ENCODE measurements at places on chromosomes 2 and 18.

DNA sequence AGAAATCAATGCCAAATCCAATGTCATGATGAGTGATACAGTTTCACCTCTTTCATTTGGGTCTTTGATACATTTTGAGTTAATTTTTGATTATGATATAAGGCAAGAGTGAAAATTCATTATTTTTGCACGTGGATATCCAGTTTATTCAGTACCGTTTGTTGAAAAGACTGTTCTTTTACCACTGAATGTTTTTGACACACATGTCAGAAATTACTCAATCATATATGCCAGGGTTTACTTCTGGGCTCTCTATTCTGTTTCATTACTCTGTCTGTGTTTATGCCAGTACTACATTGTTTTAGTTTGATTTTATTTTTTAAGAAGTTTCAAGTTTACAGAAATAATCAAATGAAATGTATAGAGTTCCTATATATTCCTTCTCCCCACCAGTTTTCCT lies 154.4 kb downstream of the PTPRM start:
- DNase-seq: no peak

GRCh38 chr2:96167407-96168013 lies 22.3 kb upstream of the DUSP2 start:
- DNase-seq: no peak

DNA sequence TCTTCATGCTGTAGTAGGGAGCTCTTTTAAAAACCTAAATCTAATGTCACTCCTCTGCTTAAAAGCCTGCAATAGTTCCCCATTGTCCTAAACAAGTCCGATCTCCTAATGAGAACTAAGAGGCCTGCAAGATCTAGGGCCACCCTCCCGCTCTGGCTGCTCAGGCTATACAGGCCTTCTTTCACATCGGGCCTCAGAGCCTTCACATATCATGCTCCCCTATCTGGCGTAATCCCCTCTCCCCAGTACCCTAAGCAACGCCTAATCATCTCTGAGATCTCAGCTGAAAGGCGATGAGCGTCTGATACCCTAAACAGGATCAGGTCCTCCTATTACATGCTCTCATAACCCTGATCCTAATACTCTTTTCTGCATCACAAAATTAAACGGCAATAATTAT lies 1.9 kb downstream of the MAP4K3 start:
- DNase-seq: no peak

GRCh38 chr2:238098901-238099713 lies 1.0 kb upstream of the ESPNL start:
- DNase-seq: no peak

GRCh38 chr2:26892133-26892532 lies 44.2 kb downstream of the DPYSL5 start:
- DNase-seq: no peak

- DNase-seq: no peak
These were observed 69.5 kb downstream of the MYO5B start for GRCh38 chr18:50125456-50125855.

DNA sequence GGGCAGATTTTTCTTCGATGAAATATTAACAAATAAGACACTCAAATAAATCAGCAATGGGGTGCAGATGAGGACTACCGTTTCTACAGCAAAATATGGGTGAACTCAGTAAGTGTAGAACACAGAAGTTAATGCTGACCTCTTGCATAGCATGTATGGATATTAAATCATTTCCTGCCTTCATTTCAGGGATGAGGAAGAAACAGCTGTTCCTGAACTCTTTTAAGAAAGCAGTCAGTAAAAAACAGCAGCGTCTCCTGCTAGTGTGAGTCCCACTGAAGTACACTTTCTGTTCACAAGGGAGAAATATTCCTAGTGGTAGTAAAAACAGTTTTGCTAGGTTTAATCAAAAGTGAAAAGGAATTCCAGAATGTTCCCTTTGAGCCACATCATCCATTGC lies 379.0 kb downstream of the ZEB2 start:
- no peak for DNase-seq

DNA sequence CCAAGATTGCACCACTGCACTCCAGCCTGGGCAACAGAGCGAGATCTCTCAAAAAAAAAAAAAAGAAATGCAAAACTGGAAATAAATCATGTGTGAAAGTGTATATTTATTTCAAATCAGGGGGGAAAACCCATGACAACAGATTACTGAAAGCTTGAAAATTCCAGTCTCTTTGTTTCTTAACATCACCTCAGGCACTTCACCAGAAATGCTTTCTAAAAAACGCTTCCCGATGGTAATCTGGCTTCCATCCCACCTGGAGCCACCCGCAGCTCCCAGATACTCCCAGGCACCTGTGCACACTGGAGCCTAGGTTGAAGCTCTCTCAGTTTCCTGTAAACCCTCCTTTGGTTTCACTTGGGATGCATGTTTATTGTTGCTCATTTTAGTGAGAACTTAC lies 7.2 kb upstream of the ITGB6 start:
- no peak for DNase-seq

DNA sequence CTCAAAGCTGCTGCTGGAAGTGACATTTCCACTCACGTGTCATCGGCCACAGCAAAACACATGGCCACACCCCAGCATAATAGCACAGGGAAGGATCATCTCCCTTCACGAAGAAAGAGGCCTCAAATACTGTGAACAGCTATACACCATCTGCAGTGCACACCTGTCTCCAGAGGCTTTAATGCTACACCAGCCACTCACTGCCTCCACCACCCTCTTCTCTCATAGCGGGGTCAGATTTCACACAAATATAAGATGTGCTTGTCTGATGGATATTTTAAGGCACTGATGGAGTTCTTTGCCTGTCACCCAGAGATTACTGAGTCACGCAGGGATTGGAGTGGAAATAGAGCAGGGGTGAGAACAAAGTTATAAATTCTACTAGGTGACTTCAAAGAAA lies 374.0 kb downstream of the ZNF516 start:
- no peak for DNase-seq

DNA sequence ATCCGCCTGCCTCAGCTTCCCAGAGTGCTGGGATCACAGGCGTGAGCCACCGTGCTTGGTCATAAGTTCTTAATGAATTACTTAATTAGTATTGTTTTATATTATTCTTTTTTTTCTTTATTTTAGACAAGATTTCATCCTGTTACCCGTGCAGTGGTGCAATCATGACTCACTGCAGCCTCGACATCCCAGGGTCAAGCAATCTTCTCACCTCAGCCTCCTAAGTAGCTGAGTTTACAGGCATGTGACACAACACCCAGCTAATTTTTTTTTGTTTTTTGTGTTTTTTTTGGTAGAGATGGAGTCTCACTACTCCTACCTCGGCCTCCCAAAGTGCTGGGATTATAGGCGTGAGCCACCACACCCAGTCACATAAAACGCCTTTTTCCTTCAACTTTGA lies 17.3 kb downstream of the C2orf42 start:
- no peak for DNase-seq

DNA sequence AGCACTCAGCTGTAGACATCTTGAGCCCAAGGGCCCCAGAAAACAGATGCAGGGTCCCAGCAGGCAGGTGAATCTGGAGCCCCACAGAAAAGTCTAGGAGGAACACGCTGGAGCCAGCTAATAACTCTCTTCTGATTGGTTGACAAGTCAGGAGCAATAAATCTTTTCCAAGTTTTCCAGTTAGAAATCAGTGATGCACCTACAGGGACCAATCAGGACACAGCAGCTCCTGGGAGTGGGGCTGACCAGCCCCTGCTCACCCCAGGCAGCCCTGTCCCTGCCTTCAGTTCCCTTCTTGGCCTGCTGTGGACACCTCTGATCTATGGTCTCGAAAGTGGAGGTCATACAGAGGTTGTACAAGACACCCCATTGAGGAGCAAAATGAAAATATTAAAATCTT lies 75.7 kb downstream of the KCNF1 start:
- DNase-seq: no peak

DNA sequence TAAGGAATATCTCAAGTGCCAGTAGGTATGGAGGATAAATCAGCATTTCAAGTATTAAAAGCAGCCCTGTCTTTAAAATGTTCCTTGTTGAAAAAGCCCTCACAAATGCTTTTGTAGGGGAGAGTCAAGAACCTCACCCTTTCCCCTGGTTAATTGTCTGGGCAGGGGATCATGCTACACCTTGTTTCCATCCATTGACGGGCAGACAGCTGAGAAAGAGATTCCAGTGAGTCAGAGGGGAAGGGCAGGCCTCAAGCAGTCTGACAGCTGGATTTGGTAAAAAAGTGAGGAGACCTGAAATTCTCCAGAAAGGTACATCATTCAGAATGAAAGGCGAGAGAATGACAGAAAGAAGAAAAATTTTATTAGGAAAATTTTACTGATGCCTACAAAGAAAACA lies 203.2 kb upstream of the CYP26B1 start:
- DNase-seq: no peak

DNA sequence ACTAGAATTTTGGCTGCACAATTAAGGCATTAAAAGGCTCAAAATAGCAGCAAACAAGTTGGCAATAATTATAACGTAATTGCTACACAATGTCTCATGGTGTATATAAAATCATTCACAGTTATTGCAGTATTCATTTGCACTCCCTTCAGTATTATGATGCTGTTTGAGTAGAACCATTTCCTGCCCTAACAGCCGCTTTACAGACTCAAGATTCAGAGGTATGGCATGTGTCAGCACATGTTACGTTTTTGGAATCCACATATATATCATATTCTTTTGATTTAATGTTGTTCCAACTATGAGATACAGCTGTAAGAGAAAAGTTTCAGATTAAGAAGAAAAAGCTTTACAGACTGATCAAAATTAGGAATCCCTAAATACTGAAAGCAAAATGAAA lies 56.3 kb upstream of the NCKAP5 start:
- no peak for DNase-seq

DNA sequence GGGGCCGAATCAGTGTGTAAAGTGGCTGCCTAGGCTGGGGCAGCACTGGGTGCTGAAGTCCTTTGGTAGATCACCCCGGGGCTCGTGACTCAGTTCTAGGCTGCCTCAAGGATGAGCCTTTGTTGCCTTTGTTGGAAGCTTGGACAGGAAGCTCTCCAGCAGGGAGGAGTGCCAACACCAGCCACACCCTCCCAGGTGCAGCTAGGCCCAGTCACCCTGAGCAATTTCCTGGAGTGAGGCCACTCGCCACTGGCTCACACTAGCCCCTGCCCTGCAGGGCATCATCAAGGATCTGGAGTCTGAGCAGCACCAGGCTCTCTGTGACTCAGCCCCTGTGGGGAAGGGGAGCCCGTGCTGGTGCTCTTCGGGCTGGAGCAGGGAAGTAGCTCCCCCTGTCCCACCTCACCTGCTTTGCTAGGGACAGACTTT lies 6.7 kb upstream of the SDC1 start:
- DNase-seq: no peak

DNA sequence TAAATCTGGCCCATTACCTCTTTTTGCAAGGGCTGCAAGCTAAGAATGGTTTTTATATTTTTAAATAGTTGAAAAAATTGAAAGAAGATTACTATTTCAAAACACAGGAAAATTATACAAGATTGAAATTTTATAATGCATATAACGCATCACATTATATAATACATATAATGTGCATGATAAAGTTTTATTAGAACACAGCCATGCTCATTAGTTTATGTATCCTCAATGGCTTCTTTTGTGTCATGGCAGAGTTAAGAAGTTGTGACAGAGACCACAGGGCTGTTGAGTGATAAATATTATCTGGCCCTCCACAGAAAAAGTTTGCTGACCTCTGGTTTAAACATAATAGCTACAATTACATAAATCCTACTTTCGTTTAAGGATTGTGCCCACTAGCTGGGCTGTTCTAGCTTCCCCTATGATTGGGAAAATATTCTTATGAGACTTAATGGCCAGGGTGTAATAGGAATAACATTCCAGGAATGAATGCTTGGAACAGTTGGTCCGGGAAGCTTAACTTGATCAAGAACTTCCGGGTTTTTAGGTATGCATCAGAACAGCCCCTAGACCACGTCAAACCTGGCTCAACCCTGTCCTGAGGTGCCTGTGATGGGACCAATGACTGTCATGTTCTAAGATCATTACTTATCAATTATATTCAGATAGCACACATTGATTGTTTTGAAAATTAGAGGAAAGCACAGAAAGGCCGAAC lies 98.7 kb upstream of the LPIN2 start:
- DNase-seq: no peak

- DNase-seq: no peak
These were observed 88.6 kb upstream of the BCL11A start for GRCh38 chr2:60641811-60642788.

DNA sequence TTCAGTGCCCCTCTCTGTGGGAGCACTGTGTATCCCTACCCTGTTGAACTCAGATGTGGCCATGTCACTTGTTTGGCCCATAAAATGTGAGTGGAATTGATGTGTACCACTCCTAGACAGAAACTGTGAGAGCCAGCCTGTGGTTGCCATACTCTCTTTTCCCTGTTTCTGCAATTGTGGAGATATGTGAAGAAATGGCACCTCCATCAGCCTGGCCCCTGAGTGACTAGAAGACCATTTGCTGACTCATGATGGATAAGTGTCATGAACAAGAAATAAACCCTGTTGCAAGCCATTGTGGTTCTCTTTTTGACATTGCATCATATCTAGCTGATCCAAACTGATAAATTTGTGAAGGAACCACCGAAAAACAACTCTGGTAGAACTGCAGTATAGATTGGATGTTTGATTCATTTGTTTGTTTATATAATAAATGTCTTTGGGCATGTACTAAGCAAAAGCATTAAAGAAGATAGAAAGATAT lies 214.5 kb upstream of the FBXO11 start:
- no peak for DNase-seq

GRCh38 chr2:36355890-36356297 lies 316 bp downstream of the CRIM1 start:
- no peak for DNase-seq

DNA sequence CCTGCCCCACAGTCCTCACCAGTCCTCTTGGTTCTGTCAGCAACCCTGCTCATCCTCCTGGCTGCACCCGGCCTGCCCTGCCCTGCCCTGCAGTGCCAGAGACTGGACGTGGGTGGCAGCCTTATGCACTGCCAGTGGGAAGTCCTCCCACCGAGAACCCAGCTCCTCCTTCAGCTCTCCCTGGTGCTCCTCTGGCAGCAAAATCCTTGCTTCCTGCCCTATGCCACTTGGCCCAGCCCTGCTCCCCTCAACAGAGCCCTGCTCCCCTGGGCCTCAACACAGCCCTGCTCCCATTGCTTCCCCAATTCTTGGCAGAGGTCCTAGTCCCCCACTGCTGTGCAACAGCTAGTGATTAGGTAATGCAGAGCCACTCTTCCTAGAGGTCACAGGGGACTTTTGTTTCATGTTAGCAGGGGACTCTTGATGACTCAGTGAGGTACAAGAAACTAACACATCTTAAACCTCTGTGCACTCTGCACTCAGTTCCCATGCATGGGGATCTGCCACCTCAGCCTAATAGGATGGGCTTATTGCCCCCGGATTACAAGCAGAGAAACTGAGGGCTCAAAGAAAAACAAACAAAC lies 58.0 kb upstream of the EDAR start:
- no peak for DNase-seq

- DNase-seq: no peak
These were observed 387.9 kb downstream of the SETBP1 start for GRCh38 chr18:45068400-45069094.

GRCh38 chr2:220847006-220847405 lies 725.1 kb downstream of the EPHA4 start:
- DNase-seq: no peak

- DNase-seq: no peak
These were observed 216.7 kb downstream of the TMX3 start for GRCh38 chr18:68498185-68498584.

All from T-helper 22 cell (primary cell).